ENCODE measurements at places on chromosomes 13 and 19.

- no peak for DNase-seq
These were observed 614.8 kb downstream of the DACH1 start for GRCh38 chr13:71252184-71252704.

- DNase-seq, result peak; percentile 66
These were observed 918 bp upstream of the LHB start for GRCh38 chr19:49017666-49018351.

DNA sequence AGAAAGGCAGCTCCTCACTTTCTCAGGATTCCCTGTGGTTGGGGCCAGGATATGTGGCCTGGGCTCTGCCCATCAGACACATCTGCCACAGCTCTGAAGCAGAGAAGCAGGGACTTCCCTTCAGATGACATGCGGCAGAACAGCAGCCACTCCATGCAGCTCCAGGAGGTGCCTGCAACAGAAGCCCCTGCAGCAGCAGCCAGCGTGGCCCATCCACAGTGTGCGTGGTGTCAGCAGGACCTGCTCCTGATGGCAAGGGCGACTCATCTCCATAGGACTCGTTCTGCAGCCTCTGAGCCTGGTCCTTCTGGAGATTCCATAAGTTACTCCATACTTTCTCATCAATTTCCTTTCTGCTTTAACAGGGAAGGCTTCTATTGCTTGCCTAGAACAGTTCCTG lies 105.0 kb downstream of the SUCLA2 start:
- no peak for DNase-seq

- no peak for DNase-seq
These were observed 3.8 kb upstream of the MLNR start for GRCh38 chr13:49216334-49216733.

GRCh38 chr19:18521692-18522123 lies at the start of gene ELL:
ELL (minus strand) TSS chr19:18522070; CDS start chr19:18522055, 15 bp downstream.
- no peak for DNase-seq

- DNase-seq, result no peak
These were observed 65.9 kb downstream of the GPC5 start for GRCh38 chr13:91464336-91464735.

- no peak for DNase-seq
These were observed 13.1 kb upstream of the PNMA8C start for GRCh38 chr19:46441866-46442265.

DNA sequence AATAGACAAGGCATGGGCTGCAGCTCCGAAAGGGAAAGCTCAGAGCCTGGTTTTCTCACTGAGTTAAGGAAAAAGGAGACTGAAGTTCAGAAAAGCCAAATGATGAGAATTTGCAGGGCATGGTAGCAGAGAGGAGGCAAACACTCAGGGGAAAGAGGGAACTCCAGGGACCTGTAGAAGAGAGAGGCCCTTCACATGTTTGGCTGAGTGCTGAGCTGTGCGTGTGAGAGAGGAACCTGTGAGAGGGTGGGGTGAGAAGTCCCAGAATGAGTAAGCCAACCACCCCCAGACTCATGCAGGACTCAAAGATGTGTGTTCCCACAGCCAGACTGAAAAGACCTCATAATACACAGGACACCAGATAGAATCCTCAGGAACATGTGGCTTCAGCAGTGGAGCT lies 2.8 kb upstream of the CRYL1 start:
- no peak for DNase-seq

DNA sequence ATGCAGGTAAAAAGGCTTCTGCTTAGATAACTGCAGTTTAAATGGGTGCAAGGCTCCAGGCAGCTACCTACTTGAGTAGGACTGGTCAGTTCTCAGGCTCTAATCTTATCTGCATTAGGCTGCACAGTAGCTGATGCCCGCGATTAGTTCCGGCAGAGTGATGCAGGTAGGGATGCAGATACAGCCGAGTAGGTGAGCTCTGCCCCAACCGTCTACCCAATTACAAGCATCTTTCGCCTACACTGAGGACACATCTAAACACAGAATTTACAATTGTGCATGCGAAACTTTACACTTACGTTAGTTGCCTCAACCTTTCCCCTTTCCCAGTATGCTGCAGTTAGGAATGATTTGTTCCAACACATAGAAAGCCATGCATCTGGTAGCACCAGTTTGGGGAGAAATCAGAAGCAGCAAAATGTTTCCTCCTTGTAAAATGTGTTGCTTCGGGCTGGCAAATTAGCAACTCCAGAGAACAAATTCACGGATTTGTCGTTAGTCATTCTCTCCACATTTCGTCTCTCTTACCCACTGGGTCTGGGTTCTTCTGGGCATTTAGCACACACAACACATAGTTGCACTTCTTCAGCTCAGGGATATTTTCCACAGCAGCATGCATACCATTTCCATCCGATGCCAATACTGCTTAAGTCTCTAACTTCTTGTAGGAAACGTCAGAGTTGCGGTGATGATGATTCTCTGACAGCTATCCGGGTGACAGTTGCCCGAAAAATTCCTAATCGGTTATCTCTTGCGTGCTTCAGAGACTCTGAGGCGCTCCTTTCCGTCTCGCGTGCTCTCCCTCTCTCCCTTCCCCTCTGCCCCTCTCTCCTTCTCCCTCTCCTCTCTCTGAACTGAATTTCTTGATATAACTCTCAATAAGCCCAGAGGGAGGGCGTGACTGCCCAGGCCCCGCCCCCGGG lies at the start of gene PCDH9:
Gene PCDH9 (minus strand): TSS at position 856 of the 923 bp plus-strand sequence. CDS start 1,896 bp downstream, outside the sequence.
- DNase-seq, result no peak

- no peak for DNase-seq
These were observed 28.9 kb downstream of the SMIM24 start for GRCh38 chr19:3451451-3451866.

- no peak for DNase-seq
These were observed 89.9 kb downstream of the COL4A1 start for GRCh38 chr13:110217085-110217484.

DNA sequence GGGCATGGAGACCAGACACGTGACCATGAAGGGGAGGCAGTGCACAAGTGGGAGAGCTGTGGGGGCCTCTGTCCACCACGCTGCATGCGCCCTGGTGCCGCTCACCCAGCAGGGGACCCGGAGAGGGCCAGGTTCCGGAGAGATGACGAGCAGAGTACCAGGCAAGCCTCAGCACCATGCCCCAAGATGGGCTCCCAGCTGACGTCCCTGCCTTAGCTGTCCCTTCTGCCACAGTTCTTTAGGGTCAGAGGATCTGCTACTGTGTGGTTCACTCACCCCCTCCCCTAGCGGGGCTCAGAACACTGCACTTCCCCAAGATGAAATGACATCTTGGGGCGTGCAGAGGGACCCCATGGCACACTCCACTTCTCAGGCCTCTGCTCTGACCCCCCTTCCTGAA lies 9.6 kb upstream of the PRKD2 start:
- DNase-seq, result no peak

- no peak for DNase-seq
These were observed 3.0 kb downstream of the FAM83E start for GRCh38 chr19:48611872-48612271.

DNA sequence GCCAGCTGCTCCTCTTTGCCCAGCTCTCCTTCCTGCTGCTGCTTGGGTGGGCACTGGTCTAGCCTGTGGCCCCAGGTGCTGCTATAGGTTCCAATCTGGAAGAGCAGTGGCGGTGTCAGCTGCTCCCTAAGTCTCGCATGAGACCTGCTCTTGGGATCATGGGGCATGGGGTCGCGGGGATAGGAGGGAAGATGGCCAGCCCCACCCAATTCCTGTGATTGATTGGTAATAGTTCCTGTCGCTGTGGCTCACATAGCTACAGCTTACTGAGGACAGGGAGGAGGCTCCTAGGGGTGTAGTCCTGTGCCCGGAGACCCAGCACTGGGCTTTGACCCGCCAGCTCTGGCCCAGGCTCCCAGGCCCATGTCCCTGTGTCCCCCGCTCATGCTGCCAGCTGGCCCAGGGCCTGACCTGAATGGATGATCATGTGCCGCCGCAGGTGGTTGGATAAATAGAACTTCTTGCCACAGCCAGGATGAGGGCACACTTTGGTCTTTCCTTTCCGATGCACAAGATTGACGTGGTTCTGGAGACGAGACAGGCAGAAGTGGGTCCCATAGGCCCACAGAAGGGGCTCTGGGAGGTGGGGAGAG lies 4.5 kb upstream of the ELAVL3 start:
- no peak for DNase-seq

- no peak for DNase-seq
These were observed 300.6 kb downstream of the COG6 start for GRCh38 chr13:39956036-39956435.

DNA sequence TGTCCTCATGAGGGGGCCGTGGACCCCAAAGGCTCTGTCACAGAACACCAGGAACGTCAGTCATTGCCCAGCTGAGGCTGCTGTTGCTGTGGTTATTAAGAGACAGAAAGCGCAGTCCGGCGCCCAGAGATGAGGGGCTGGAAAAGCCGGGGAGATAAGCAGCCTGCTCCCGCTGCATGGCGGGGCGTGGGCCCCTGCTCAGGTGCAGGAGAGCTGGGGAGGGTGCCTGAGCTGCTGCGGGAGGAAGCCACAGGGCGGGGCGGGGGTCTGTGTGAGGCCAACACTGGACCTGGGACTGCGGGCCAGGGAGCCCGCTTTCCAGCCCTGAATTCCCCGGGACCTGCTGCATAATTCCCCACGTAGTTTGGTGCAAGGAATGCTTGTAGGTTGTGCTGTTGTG lies 11.3 kb downstream of the SOX1 start:
- peak; percentile 57 for DNase-seq

DNA sequence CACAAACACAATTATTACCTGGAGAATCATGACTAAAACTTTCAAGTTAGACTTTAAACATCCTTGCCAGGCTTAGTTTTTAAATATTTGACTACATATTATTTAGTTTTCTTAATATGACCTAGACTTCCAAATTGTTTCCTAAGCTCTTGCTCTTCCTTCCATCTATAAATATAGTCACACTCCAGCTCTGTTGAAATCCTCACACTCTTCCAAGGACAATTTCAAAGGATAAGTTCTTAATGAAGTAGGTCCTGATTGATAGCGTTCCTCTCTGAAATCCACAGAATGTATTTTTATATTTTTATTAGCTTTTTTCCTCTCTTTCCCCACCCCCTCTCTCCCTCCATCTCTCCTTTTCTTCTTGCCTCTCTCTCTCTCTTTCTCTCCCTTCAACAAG lies 1074.1 kb upstream of the PCDH20 start:
- no peak for DNase-seq

- no peak for DNase-seq
These were observed at the start of gene FXYD3 for GRCh38 chr19:35115177-35115951. FXYD3 (plus strand) TSS chr19:35115823; CDS start chr19:35119377, 3,554 bp downstream.

DNA sequence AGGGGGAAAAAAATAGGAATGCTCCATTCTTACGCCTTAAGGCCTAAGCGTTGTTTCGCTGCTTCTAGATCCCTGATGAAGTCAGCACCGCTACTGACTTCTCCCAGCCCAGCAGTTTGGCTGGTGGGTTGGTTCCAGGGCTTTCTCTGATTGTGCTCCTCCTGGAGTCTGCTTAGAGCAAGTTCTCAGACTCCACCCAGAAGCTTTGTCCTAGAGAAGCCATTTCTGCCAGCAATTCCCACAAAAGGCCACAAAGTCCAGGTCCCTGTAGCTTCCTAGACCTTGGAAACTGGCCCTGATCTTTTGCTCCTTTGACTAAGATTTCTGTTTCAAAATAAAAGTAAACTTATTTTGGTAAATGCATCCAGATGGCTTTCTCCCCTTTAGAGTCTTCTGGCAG lies 65.4 kb downstream of the KCTD12 start:
- no peak for DNase-seq

GRCh38 chr13:43293561-43293960 lies 270.2 kb downstream of the DNAJC15 start:
- no peak for DNase-seq

GRCh38 chr13:75636436-75637180 lies 478 bp downstream of the LMO7 start:
- DNase-seq, result peak; percentile 57

DNA sequence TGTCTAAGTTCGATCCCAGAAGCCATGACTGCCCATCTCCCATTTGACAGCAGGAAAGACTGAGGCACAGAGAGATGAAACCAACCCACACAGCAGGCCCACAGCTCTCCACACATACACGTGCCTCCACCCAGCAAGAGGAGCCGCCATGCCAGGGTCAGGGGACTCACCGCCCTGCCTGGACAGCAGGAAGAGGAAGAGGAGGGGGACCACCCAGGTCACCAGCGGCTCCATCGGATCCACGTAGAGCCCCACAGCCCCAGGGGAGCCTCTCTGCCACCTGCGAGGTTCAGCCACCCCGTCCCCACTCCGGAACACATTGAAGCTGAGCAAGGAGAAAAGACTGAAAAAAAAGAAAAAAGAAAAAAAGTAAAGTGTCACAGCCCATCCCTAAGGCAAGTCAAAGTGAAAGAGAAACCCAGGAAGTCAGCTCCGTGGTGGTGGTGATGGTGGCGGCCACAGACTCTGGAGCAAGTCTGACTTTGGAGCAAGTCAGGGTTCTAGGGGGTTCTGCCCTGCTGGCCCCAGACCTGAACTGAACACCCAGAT lies at the start of gene IL12RB1:
Gene IL12RB1 (minus strand): TSS at position 345 of the 549 bp plus-strand sequence. CDS start 111 bp downstream, at position 234.
- no peak for DNase-seq

DNA sequence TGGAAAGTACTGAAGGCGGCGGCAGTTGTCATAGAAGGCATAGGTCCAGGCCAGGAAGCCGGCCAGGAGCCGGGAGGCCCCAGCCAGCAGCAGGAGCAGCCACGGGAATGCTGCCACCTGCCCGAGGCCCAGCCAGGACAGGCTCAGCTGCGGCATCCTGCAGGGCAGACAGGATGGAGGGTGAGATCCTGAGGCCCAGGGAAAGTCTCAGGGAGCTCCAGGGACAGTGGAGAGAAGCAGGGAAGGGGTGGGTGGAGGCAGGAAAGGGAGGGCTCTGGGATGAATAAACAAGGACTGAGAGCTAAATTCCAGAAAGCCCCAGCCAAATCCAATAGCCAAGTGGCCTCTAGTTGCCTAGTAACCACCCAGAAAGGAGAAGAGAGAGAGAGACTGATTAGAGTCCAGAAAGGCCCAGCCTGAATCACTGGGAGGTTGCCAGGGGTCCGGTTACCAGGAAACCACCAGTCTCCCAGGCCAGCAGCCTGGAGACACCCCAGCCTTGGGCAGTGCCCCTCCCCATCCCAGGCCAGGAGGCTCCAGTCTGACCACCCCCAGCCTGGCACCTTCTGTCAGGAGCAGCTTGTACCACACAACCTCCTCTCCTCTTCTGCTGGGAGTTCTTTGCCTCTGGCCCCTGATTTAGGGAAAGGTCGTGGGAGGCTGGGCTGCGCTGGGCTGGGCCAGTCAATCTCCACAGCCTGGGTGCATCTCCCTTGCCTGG lies 7.5 kb upstream of the OR10H5 start:
- DNase-seq, result no peak

DNA sequence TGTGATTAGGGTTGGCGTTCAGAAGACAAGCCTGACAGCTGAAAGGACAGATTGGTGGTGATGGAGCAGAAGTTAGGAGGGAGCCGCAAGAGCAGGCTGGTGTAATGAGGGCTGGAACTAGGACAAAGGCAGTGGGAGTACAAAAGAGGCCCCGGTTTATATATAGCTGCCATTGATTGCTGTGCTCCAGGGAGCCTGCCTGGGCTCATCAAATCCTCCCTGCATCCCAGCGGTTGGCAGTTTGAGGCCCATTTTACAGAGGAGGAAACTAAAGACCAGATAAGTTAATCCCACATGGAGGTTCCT lies 123.7 kb downstream of the CACNA1A start:
- no peak for DNase-seq

DNA sequence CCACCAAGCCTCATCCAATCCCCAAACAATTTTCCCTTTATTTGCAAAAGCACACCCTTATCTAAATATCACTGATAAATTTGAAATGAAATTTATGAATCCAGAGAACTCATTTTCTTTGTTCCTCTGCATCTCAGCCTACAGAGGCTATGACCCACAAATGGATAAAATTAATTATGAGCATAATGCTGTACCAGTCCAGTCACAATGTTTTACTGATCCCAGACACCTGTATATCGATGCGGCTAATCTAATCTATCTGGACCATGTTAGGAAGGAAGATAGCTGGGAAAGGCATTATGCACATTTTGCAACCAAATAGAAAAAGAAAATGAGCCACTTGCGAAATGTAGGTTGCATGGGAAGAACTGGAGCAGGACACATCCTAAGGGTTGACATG lies 150.0 kb downstream of the FGF14 start:
- no peak for DNase-seq

All from WTC11 (cell line).